ENCODE measurements at places on chromosomes 2 and 18.

DNA sequence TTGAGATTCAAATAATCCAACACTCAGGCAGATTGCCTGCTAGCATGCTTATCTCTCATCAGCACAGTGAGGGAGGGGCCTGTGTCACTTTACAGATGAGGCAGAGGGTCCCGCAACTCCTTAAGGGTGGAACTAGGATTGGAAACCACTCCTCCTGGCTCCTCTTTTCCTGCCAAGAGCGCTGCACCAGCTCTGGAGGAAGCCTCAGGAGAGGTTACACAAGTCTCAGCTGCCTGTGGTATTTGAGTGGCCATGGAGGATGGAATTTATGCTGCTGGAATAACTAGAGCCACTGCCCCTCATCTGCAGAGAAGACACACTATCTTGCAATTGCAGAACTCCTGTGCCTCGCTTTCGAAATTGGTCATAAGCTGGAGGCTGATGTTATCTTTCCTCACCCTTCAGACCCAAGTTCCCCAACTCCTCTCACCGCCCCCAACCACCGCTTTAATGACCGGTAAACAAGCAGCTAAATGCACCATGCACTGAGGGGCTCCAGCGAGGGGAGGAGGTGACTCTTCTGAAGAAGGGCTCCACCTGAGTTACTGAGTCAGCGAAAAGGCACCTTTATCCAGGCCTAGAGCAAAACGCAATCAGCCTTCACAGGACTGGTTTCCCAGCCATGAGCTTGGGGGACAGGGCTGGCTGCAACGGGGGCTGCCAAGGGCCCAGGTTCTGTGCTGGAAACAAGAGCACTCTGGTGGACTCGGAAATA is 245.8 kb downstream of the SOX11 start:
- no peak for DNase-seq

GRCh38 chr2:219448099-219448775 is 13.6 kb downstream of the SPEG start:
- DNase-seq: no peak

DNA sequence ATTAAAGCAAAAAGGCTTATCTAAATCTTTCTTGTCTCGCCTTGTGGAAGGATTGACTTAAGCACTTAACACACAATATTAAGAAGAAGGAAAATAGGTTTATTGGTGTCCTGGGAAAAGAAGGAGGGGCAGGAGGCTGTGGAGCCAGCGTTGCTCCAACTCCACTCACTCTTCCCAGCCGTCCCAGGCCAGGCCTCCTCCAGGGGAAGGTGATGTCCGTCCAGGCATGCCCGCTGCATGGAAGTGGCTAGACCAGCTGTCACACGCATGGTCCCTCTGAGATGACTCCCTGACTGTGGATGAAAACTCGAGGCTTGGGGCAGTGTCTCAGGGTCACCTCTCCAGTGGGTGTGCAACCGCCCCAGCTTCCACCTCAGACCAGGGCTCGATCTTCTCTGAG is 281.1 kb downstream of the GALR1 start:
- DNase-seq: no peak

DNA sequence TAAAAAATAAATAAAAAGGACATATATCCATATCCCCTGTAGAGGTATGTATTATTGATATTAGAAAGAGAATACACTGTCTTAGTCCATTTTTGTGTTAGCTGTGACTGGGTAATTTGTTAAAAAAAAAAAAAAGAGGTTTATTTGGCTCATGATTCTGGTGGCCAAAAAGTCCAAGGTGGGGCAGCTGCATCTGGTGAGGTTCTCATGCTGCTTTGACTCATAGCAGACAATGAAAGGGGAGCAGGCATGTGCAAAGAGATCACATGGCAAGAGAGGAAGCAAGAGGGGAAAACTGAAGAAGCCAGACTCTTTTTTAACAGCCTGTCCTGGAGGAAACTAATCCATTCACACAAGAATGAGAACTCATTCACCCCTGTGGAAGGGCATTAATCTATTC is 101.6 kb upstream of the MAP4K3 start:
- DNase-seq: no peak

- DNase-seq: no peak
These were observed 203.0 kb upstream of the EPHA4 start for GRCh38 chr2:221775096-221775495.

DNA sequence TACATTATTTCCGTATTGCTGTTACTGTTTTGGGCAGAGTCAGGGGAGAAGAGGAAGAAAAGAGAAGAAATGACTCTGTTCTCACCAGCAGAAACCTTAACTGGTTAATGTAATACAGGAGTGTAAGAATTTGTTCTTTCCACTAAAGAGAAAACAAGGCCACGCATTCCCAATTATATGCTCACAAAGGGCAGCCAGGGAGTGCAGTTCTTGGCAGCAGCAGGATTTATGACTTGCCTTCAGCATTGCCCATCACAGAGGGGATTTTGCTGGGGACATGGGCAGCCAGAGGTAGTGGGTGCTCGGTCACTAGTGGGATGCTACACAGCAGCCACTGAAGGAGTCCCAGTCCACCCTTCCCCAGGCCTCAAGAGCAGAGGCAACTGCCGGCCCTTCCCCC is 18.4 kb downstream of the MREG start:
- DNase-seq: no peak

GRCh38 chr2:213980883-213981282 is 430.0 kb upstream of the VWC2L start:
- no peak for DNase-seq

- no peak for DNase-seq
These were observed 29.4 kb downstream of the KIF1A start for GRCh38 chr2:240790370-240791220.

- no peak for DNase-seq
These were observed 98.8 kb downstream of the KLF7 start for GRCh38 chr2:207066791-207067460.

DNA sequence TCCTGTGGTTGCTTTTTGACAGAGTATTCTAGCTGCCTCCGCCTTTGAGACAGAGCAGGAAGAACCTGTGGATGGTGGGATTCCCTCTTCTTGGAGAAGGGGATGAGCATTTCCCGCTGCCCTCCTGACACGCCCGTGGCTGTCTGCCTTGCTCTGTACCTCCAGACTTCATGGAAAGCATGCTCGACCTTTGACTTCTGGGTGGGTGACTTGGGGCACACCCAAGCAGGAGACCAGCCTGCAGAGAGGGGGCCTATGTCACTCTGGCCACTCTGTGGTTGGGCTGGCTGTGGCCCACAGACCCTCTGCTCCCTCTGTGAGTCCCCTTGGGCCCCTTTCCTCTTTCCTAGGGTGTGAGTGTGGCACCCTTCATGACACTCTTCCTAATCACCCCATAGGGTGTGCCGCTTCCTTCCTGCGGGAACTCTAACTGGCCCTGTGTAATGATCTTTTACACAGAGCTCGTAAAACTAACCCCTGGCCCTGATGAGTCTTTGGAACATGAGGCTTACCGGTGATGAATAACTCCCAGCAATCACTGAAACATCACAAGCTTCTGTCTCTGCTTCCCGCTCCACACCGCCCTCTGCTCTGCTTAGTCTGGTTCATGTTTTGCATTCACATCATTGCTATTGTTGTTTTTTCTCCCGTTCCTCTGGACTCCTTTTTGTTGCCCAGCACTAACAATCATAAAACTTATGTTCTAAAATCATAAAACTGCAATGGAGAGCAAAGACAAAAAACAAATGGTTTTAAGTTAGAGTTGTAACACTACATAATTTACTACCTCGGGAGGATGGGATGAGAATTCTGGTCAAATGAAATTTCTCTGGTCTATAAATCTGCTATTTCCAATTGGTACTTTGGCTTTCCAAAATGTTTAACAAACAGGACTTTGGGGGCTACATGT is 101.1 kb downstream of the SH3YL1 start:
- no peak for DNase-seq

DNA sequence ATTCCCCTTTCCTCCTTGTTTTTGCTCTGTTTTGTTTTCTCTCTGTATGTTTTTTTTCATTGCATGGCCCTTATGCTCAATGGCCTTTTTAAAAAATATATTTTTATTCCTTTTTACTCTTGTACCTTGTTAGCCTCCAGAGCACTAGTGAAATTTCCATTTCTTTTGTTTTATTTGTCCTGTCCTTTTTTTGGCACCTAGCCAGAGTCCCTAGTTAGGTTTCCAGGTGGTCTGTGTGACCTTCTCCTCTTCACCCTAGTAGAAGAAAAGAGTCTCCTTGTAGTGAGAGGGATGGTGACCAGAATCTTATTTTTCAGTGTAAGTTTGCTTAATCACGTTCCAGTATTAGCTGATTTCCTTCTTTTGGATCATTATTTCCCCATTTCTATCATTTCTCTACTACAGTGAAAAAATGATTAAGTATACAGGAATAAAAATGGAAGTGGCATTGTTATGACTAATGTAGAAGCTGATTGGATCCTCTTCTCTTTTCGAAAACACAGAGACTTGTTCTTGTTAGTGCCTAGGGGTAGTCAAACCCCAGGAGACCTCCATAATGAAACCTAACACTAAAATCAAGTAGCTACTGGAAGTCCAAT is 65.9 kb downstream of the NBEAL1 start:
- no peak for DNase-seq

- DNase-seq: no peak
These were observed 10.0 kb upstream of the CD302 start for GRCh38 chr2:159808032-159808425.

GRCh38 chr2:61421611-61422010 is 49.3 kb downstream of the USP34 start:
- DNase-seq: no peak

- DNase-seq: no peak
These were observed 35.1 kb upstream of the ROCK2 start for GRCh38 chr2:11379558-11379957.

GRCh38 chr18:74994502-74995418 is 214.2 kb downstream of the PTGR3 start:
- peak; percentile 1 for DNase-seq

GRCh38 chr2:182866095-182866460 is 359 bp downstream of the FRZB start:
- DNase-seq: no peak

- DNase-seq: no peak
These were observed 190.4 kb downstream of the PMAIP1 start for GRCh38 chr18:60090170-60090569.

DNA sequence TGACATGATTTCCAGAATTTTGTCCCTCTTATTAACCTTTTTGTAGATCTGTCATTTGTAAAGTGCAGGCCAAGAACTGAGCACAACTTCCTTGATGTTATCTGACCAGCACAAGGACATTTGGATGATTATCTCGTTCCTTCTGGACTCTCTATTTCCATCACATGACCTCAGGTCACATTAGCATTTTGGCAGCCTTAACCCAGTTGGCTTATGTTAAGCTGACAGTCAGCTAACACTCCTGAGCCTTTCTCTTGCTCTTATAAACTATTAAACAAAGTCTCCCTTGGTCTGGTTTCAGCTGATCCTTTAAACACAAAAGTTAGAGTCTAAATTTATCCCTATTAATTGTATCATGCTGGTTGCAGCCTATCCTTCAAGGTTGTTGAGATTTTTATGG is 167.2 kb upstream of the RBBP8 start:
- DNase-seq: no peak

GRCh38 chr2:172986040-172986439 is 89.6 kb upstream of the MAP3K20 start:
- DNase-seq: peak; percentile 11

GRCh38 chr2:1011006-1011405 is 60.4 kb downstream of the SNTG2 start:
- DNase-seq: no peak
